Activated CD4-positive, alpha-beta T cell treated with anti-CD3 and anti-CD28 coated beads, Interleukin-2, amount 10 ng/mL, durations not matched to agents 7 days and 5 days (primary cell): ENCODE measurements at places on chromosomes 1 and 21. TPM values are rescaled to one million over a fixed set of nuclear protein-coding genes. Genes with fewer than 3 reads are reported as not detected.

The NTMT2 gene
- not detected for total RNA-seq

The GLMN gene
- total RNA-seq, result 14.2 TPM

The ABCA4 gene
- total RNA-seq, result not detected

The RXRG gene
- total RNA-seq, result not detected

The TXLNA gene
- 64.1 TPM for total RNA-seq

The CHD5 gene
- 0.96 TPM for total RNA-seq

GRCh38 chr1:78070758-78071157 is 25.0 kb downstream of the GIPC2 start:
- no peak for DNase-seq

- no peak for DNase-seq
These were observed 719 bp downstream of the SOD1 start for GRCh38 chr21:31660259-31660565.

DNA sequence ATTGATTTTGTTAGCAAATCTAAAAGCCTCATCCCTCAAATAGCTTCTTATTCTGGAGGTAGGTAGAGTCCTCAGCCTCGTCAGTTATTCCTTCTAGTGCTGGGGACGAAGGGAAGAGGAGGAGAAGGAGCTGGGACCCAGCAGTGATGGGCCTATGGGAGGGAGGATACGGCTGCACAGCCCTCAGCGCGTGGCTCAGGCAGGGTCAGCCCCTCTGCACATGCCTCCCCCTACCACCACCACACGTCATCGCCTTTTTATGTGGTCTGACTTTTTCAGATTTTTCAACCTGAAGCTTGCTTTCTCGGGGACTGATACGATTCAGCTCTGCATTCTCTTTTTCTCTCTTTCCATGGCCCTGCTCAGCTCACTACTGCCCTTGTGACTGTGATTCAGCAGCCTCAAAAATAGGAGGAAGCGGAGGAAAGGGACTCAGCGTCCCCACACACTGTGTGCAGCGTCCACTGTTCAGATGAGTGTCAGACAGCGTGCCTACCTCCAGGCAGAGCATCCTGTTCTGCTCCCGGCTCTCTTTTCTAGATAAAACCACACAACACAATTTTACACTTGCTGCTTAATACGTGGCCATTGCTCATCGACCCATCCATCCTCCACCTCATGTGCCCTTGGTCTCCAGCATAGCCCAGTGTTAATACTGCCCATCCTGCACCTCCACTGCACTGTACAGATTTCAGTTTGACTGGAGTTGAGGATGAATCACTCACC is 827 bp downstream of the OR2B11 start:
- no peak for DNase-seq

- peak; percentile 38 for DNase-seq
These were observed 543 bp downstream of the ABCB10 start for GRCh38 chr1:229557913-229558414.

GRCh38 chr1:29096231-29096886 is 27.3 kb downstream of the TMEM200B start:
- no peak for DNase-seq

DNA sequence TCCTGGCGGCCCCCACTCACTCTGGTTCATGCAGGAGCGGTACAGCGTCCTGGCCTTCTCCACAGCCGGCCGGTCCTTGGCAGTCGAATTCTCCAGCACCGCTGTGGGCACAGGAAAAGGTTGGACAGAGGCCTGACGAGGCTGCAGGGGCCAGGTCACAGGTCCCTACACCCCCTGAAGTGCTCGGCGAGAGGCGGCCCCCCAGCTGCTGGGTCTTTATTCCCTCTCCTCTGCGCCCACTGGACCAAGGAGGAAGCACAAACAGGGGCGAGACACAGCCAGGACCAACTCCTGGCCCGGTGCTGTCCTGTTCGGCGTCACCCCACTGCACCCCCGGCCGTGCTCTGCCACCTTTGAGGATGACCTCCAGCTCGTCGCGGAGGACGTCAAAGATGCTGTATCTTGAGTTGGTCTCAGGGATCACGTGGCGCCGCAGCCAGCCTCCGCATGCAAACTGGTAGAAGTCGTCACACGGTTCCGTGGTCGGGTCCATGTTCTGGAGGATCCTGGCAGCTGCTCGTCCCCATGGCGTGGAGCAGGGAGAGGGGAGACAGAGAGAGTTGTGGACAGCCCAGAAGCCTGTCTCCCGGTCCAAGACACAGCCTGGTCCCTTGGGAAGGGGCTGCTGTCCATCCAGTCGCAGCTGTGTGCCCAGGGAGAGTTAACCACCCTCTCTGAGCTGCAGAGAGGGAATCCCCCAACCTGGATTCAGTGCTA is 22.9 kb downstream of the PRXL2B start:
- no peak for DNase-seq

DNA sequence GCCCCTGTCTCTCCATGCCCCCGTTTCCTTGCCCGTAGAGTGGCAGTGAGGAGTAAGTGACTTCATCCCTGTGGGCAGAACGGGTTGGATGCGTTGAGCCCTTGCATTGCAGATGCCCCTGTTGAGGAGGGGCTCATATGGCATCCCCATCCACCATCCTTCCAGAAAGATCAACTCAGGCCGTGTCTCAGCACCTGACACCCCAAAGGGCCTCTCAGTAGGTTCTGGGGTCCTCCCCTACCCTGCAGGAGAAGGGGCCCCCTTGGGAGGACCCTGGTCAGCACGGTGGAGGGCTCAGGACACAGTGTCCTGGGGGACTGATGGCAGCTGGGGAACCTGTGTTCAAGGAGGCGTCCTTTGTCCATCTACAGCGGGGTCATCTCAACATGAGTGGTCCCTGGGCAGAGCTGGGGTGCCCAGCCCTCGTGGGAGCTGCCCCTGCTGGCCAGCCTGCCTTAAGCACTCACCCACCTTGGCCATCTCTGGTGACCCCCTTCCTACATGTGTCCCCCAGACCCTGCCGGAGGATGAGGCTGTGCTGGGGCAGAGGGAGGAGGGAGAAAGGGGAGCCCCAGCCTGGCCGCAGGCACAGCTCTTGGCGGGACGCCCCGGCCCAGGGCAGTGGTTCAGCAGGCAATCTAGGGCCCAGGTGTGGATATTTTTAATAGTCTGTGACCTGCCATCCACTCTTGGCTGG is 48.2 kb upstream of the ACTRT2 start:
- DNase-seq, result no peak

GRCh38 chr1:214665606-214666110 is 62.7 kb downstream of the CENPF start:
- DNase-seq, result no peak

DNA sequence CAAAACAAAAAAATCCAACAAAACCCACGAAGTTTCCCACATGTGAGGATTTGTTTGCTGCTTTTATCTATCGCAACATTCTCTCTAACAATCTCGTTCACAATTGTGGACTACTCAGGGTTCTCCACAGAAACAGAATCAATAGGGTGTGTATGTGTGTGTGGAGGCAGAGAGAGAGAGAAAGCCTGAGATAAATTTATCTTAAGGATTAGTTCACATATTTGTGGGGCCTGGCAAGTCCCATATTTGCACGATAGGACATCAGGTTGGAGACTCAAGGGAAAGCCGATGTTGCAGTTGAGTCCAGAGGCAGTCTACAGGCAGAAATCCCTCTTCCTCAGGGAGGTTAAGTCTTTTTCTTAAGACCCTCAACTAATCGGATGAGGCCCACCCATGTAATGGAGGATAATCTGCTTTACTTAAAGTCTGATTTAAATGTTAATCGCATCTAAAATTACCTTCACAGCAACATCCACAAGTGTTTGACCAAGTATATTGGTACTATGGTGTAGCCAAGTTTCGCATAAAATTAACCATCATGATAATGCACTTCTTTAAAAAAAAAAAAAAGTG is 31.7 kb downstream of the ADAMTS1 start:
- no peak for DNase-seq

- no peak for DNase-seq
These were observed 60.3 kb downstream of the SLC45A1 start for GRCh38 chr1:8378178-8378577.

DNA sequence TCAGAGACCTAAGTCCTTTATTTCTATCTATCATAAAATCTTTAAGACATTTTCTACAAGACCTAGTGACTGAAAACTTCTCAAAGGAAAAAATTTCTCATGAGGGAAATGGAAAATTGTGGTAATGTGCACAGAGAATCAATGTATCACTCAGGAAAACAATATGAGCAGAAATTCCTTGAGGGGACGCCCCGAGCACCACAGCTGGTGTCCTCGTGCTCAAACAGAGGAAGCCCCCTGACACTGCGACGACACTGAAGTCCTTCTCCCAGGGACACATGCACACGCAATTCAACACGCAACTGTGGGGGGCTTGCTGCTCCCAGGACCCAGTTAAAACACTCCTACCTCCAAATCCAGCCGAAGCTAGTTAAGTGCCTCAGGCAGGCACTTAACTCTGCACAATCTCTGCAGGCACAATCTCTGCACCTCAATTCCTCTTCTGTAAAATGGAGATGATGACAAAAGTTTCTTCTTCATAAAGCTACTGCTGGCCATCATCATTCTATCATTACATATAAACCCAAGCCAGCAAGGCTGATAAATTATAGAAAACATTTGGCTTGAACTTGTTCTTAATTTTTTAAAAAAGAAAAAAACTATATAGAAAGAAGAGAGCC is 16.0 kb downstream of the ZBTB17 start:
- no peak for DNase-seq
